ENCODE measurements at places on chromosomes 5 and 9.

DNA sequence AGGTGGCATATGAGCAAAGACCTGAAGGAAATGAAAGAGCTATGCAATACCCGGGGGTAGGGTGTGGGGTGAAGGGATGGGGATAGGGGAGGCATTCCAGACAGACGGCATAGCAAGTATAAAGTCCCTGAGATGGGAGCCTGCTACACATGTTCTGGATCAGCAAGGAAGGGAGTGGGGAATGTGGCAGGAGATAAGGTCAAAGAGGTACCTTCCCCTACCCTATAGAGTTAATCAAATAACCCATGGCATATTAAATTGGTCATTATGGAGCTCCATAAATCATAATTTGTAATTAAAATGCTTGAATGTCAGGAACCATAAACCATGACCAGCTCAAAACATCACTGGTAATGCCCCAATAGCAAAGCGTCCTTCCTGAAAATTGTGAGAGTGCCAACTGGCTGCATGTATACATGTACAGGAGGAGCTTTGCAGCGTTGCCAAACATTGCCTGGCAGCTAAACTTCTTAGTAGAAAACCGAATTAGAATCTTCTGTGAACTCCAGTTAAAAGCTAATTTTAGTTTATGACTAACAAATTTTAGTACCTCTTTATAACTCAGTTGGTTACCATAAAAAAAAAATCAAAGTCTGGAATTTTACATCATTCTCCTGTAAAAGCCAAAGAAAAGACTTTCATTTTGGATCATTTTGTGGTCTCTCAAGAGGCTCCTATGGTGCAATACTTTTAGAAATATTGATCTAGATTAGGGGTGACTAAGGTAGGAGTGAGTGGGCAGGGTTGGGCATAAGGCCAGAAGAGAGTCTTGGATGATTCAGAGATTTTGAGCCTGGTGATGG lies 4.7 kb downstream of the DNAI1 start:
- no peak for DNase-seq

GRCh38 chr5:168675883-168676408 lies 96.8 kb upstream of the PANK3 start:
- no peak for DNase-seq

- DNase-seq = no peak
Observed at GRCh38 chr5:179344431-179345182, 654 bp downstream of the ADAMTS2 start.

- DNase-seq = no peak
Observed at GRCh38 chr5:109102096-109102690, 307.6 kb downstream of the PJA2 start.

GRCh38 chr9:16180546-16180945 lies 627.7 kb downstream of the CCDC171 start:
- peak; percentile 62 for DNase-seq

DNA sequence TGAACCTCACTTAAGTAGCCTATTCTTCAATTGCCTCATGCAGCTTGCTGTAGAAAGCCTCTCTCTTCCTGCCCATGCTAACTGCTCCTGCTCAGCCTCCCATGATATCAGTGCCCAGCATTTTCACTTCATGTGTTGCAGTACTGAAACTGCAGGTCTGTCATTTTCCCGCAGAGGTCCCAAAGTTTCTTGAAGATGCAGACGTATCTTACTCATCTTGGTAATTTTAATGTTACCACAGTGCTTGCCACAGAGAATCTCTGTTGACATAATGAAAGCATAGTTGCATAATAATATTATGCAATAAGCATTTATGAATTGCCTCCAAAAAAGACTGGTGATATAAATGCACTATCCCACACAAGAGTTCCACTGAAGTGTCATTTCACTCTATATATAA lies 561.1 kb upstream of the DAP start:
- DNase-seq = no peak

DNA sequence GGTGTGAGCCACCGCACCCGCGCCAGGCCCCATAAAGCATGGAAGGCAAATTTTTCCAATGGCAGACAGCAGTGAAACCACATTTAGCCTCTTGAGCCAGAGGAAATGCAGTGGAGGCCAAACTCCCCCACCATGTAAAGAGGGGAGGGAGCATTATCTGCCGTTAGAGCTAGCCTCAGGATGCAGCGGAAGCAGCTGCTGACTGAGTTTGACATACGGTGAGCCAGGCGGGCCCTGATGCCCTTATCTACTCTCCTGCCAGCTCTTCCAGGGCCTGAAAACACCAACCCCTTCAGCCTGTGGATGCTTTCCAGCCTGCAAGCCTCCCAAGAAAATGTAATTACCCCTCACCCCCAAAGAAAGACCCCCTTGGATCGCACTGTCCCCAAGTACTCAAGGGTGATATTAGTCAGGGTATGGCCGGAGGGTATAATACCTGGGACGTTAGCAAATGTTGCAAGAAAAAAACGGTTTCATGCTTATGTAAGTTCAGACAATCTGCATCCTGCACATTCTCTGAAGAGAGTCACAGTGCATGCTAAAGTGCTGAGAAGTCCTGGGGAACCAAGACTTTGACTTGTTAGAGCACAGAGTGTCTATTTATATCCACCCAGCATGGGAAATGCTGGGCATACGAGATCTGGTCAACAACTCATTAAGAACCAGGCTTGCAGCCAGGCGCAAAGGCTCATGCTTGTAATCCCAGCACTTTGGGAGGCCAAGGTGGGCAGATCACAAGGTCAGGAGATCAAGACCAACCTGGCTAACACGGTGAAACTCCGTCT lies 11.3 kb upstream of the GGTA1 start:
- no peak for DNase-seq

- DNase-seq = no peak
Observed at GRCh38 chr5:159972538-159973362, 36.2 kb upstream of the TTC1 start.

DNA sequence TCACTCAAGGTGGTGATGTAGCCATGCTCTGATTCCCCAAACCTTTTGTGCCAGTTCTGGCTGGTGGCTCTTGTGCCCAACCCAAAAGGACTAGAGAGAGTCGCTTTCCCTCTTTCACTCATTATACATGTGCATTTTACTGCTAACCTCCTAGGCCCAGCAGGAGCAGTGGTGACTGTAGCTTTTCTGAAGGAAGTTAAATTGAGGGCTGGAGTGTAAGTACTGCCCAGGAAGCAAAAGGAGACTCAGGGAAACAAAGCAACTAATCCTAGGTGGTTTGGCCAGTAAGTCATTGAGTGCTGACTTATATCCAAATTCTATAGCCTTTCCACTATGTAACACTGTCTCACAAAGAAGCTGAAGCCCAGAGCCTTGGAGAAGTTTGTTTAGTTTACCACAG lies 194.4 kb upstream of the ZNF462 start:
- no peak for DNase-seq

DNA sequence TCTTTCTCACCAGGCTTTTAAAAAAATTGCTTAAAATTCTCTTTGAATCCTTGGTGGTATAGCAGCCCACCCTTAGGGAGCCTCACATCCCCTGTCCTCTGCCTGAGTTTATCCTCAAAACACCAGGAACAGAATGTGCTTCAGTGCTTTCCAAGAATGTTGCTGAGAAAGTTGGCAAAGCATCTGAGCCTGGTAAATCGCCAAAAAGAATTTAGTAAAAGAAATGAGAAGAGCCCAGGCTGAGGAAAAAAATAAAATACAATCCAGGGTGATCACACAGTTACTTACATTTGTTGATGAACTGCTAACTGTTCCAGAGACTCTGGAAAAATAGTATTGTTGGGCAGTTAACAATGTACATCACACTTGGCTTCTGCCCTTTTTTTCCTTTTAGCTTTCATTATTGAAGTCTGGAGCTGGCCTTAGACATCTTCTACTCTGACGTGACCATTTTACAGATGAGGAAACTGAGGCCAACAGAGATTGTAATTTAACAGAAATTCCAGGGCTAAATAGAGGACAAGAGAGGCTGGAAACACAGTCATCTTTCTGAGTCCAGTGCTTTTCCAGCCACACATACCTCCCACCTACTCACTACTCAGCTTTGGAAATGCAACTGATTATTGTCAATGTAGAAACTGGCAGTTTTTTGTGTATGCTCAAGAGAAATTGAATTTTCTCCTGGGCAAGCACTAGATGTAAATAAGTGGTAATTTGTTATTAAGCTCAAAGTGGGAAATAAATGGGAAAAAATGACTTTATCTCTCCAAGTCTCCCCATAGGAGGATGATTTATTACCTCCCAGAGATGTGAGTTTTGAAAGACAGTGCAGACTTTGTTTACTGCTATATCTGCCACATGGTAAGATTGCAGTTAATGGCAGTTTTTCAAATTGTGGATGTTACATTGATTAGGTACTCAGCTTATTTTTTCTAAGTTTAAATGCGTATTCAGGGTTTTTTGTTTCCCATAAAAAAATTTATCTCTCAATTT lies 86.7 kb upstream of the ALDH1A1 start:
- no peak for DNase-seq

DNA sequence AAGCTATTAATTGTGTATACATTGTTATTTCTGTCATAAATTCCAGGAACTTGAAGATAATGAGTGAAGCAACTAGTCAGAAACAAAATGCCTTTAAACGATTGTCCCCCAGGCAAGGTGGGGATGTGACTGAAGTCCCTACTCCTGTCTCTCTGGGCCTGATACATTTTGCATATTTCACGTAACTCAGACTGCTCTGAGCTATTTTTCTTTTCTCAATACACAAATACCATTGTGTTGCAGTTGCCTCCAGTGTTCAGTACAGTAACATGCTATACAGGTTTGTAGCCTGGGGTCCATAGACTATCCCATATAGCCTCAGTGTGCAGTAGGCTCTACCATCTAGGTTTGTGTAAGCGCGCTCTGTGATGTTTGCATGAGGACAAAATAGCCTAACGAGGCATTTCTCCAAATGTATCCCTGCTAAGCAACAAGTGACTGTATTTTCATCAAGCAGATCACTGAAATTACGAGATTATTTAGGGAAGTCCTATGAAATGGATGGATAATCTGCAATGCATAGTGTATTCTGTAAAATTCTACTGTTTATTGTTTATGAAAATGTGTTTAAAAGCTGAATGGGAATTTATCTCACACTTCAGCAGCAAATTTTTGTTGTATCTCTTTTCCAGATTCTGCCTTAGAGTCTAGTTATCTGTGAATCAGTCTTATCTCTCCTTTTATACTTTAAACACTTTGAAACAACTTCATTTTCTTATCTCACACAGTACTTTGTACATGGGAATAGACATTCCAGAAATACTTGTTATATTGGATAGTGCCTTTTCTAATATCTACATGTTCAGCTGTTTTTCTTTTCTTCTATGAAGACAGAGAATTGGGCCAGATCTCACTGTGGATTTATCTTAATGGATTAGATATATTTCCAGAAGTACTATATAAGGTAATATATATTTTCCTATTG lies 150.5 kb downstream of the CD180 start:
- no peak for DNase-seq

- DNase-seq = no peak
Observed at GRCh38 chr5:178304761-178305645, 72.4 kb upstream of the PHYKPL start.

GRCh38 chr5:36939969-36940858 lies 63.6 kb downstream of the NIPBL start:
- DNase-seq = peak; percentile 56

- DNase-seq = no peak
Observed at GRCh38 chr9:112200711-112201110, 25.6 kb upstream of the SUSD1 start.

- DNase-seq = no peak
Observed at GRCh38 chr5:149414405-149415065, 35.4 kb upstream of the IL17B start.

DNA sequence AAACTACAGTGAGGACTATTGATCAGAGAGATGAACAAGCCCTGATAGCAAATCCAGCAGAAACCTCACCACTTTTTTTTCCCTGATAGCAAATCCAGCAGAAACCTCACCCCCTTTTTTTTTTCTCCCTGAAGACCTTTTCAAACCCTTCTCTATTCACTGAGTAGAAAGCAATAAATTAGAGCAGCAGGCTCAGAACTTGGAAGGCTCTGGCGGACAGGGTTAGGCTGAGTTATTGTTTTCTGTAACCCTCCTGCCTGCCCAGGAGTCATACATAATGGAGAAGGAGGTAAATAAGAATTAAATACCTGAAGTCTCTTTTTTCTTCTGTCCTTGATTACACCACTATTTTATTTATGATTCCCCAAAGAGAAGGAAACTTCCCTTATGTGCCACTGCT lies 136.3 kb upstream of the SNX2 start:
- DNase-seq = no peak

- DNase-seq = no peak
Observed at GRCh38 chr9:121634329-121635261, 16.8 kb upstream of the DAB2IP start.

DNA sequence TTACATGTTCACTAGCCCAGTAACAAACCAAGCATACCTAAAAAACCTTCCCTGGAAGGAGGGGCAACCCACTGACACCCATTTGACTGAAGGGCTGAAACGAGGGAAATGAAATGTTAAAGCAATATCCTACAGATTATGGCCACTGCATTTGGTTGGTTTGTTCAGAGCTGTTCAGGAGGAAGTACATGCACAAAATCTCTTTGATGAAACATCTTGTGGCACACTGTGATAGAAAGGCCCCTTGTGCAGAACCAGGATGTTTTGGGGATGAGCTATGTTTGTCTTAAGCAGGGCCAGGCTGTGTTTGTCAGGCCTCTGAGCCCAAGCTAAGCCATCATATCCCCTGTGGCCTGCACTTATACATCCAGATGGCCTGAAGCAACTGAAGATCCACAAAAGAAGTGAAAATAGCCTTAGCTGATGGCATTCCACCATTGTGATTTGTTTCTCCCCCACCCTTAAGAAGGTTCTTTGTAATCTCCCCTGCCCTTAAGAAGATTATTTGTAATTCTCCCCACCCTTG lies 467.3 kb upstream of the PIK3R1 start:
- DNase-seq = no peak

DNA sequence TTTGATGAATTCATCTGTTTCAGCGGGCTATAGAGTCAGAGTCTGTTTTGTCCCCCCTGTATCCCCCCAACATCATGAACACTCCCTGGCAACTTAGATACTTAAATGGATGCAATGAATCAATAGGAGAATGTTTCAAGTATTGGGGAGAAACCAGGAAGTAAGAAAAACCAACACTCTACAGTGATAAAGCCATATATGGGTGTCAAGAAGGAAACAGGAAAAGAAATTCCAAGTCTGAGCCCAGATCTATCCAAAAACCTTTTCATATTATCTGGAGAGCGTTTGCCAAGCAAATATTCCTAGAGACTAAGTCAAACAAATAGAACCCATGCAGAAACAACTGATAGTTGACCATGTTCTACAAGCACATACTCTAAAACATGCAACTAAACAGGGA lies 2.3 kb upstream of the GNAQ start:
- no peak for DNase-seq

DNA sequence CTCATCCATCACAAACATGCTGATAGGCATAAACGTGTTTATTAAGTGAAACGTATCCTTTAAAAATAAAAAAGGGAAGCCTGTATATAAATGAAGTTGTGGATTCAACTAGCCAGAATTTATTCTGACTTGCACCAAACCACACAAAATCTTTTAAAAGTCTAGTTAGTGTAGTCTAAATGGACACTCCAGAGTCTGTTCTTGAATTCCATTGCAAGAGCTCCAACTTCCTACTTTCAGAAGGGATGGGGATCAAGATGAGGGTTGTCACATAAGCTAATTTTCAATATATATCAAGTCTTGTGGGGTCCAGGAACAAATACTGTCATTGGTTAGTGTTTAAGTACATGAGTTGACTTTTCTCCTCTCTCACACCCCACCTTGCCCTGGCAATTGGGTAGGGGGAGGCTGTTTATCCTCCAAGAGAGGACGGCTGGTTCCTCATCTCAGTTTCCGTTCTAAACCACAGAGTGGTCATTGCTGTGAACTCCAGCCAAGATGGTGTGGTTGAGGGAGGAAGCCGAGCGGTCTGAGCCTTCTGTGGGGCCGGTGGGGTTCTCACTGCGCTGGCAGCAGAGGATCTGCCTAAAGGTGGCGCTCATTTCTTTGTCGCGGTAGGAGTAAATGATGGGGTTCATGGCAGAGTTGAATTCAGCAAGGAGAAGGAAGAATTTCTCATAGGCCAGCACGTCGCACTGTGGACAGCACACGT lies 163.2 kb downstream of the LPAR1 start:
- no peak for DNase-seq

Data from epithelial cell of proximal tubule (primary cell).